Activated naive CD4-positive, alpha-beta T cell treated with Interleukin-2 at 50 U/mL for 16 hours (primary cell): ENCODE measurements at places on chromosomes 1 and 21.

DNA sequence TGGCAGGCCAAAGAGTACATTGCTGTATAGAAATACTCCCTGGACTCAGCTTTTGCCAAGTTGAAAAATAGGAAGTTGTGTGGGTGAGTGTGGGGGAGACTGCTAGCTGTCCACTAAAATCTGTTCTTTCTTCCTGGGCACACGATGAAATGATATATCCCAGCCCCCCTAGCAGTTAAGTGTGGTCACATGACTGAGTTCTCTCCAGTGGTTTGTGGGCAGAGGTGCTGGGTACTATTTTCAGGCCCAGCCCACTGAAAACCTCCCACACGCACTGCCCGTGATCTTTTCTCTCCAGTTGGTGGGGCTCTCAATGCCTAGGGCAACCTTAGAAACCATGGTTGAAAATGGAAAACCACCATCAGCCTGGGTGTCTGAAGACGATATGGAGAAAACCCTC is 119.7 kb upstream of the LMO4 start:
- DNase-seq, result no peak

GRCh38 chr1:237677979-237678378 is 212.7 kb downstream of the ZP4 start:
- no peak for DNase-seq

- DNase-seq, result no peak
These were observed 98.0 kb downstream of the KCNH1 start for GRCh38 chr1:211035821-211036380.

DNA sequence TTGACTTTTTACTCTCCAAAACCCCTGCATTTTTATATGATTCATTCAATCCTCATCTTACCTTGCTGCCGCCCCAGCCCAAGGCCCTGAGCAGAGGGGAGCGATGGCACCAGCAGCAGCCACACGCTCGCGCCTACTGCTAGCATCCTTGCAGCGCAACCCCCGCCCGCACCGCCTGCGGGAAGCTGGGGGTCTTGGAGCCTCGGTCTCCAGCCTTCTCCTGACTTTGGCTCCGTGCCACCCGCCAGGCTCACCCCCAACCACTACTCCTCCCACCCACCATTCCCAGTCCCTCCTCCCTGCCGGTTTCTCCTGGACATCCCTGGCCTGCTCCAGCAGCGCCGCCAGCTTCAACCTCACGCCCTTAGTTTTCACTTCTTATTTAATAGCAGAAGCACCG is 76.6 kb downstream of the RPE65 start:
- DNase-seq, result no peak

- DNase-seq, result no peak
These were observed 44.5 kb downstream of the PIK3R3 start for GRCh38 chr1:46087891-46088290.

- DNase-seq, result no peak
These were observed 140.6 kb downstream of the RUNX1 start for GRCh38 chr21:34908419-34909055.

- DNase-seq, result no peak
These were observed 24.8 kb downstream of the CD101 start for GRCh38 chr1:117026361-117026760.

- no peak for DNase-seq
These were observed 40.8 kb downstream of the KIAA1614 start for GRCh38 chr1:180953291-180954004.

DNA sequence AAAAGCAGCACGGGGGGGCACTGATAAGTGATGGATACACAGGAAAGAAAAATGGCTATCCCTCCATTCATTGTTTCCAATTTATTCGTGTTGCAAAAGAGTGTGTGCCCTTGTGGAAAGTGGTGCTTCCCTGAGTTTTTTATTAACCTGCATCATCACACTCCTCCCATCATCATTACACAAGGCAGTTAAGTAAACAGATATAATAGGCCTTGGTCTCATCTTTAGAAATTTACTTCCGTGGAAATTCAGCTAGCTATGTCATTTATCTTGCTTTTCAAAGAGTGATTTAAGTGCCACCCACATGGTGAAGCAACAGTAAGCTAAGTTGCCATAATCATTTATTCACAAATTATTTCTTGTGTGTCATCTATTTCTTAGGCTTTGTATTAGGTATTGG is 473.3 kb downstream of the NEGR1 start:
- no peak for DNase-seq

DNA sequence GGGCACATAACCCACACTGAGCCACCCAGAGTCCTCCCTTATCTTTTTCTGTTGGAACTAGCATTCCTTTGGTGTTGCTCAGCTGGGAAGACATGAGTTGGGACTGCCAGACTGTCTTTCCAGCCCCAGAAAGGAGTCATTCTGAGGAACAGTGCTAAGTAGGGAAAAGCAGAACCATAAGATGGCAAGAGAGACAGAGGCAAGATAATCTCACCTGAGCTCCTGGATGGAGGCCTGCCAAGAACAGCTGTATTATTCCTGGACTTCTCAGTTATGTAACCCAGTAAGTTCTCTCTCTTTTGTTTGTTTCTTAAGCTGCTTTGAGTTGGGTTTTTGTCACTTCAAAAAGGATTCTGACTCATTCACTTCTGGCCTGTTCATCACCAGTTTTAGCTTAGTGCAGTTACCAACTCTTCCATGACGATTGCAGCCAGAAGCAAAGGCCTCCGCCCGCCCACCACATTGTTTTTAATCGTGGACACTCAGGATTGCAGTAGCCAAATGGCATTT is 134.4 kb downstream of the OMA1 start:
- no peak for DNase-seq

DNA sequence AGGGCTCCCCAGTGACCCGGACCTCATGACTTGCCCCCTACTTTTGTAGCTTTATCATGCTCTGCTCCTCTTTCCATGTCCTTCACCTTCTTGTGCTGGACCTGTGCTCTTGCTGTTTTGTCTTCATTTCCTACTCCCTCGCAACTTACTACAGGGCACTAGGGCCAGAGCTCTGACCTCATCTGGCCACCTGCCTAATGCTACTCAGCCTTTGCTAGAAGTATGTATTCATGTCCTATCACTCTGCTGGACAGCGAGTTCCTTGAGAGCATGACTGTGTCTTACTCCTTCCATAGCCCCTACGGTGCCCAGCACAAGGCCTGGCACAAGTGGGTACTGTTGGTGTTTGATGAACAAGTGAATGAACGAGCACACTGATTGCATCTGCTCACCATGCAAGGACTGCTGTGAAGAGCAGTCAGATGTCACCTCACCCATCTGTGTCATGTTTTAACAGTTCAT is 1.9 kb downstream of the MTFR1L start:
- no peak for DNase-seq

GRCh38 chr1:44640200-44640853 is 34.0 kb downstream of the TMEM53 start:
- no peak for DNase-seq

DNA sequence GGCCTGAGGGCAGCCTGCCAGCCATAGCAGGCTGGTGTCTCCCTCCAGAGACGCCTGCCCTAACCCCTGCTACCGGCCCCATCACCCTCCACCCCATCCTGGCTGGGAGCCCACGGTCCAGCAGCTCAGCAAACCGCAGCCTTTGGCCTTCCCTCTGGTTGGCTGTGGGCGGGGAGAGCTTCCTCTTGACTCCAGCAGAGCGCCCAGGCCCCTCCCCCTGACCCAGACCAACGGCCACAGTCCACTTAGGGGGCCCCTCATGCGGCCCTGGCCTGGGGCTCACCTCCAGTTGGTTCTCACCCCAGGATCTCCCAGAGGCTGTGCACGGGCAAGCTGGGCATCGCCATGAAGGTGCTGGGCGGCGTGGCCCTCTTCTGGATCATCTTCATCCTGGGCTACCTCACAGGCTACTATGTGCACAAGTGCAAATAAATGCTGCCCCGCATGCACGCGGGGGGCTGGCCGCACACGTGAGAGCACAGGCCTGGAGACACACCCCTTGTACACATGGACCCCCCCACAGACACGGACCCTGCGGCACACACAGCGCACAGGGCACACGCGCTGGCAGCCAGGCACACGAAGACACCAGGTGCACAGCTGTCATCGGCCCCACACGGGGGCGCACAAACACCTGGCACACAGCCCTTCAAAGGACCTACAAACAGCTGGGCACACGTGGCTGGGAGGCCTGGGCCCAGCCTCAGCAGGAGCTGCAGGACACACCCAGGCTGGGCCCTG is 3.1 kb downstream of the SMIM1 start:
- DNase-seq, result peak; percentile 64
